Lower lobe of right lung (tissue), 2 donors: ENCODE measurements at places on chromosomes 2 and 18. TPM values are rescaled to one million over a fixed set of nuclear protein-coding genes. Genes with fewer than 3 reads are reported as not detected.

ELOA2 gene
- not detected for total RNA-seq

G6PC2 gene
- total RNA-seq, result not detected

SERPINB10 gene
- total RNA-seq, result not detected

- peak; percentile 70 for DNase-seq
These were observed 114.1 kb downstream of the BCL11A start for GRCh38 chr2:60439219-60439974.

DNA sequence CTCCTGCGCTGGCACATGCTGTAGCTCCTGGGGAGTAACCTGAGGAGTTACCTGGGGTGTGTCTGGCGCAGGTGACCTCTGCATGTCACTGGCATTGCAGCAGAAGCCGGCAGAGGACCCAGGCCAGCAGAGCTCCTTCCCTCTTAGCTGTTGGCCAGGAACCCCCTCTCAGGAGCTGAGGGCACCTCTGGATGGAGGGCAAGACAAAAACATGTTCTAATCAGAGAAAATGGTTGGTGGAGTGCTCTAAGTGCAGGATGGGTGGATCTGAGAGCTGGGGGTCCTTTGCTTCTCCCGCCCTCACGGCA, 44.9 kb upstream of the SNTG2 start:
- no peak for DNase-seq

- peak; percentile 36 for DNase-seq
These were observed 336.4 kb upstream of the FSHR start for GRCh38 chr2:49490710-49491109.
